T-cell (primary cell): ENCODE measurements at places on chromosomes 12 and 14. TPM values are rescaled to one million over a fixed set of nuclear protein-coding genes. Genes with fewer than 3 reads are reported as not detected.

DNA sequence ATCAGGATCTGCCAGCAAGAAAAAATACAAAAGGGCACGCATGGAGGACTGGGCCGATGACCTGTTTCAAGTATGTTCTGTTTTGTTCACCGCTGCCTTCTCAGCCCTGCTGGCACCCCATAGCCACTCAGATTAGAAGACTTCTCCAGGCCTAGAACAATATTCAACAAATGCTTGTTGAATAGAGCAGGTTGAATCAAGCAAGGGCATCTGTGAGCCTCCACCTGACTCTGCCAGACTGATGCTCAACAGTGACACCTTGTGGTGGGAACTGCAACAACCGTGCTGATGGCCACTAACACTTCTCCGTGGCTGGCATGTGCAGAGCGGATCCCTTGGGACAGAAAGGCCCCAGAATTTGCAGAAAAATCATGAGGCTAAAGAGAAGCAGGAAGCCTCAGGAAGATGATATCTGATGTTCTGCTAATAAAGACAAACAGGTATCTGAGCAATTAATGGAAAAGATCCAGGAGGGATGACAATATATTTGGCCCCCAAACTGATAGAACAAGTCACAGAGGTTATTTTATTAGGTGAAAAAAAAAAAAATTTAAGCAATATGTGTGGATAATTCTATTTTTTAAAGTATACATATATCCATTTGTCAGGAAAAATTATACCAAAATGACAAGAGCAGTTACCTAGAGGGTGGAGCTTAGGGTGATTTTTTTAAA is 114.3 kb downstream of the KSR2 start:
- no peak for DNase-seq

DNA sequence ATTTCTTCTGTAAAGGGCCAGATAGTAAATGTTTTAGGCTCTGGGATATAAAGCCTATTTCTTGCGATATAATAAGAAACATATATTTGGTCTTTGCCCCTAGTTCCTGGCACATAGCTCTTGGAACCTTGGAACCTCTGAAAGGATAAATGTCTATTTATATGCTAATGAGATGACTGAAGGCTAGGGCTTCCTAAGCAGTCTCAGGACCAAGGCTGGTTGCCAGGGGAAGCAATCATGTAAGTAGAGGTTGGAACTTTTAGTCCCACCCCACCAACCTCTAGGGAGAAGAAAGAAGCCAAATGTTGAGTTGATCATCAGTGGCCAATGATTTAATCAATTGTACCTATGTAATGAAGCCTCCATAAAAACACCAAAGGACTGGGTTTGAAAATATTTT is 26.6 kb upstream of the NFYB start:
- DNase-seq = no peak

DNA sequence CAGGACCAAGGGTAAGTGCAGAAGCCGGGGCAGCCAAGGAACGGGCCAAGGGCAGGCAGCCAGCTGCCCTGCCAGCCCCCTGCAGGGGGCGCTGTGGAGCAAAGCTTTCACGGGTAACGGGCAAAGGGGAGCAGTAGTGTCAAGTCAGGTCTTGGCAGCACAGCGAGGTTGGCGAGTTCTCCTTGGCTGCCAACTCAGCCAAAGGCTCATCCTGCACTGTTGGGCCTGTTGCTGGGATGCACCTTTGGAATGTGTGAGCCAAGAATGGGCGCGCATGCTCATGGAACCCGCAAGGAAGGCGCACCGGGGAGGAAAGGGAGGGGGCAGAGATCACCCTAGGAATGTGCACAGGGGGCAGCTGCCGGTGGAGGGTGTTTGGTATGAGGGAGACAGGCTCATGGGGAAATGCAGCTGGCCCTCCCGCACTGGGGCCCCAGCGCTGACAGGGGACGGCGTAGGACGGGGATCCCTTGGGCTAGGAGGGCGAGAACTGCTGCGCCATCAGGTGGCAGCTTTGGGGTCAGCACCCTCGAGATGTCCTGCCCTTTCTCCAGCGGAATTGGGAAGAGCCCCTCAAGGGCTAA is 138.0 kb downstream of the ASCL4 start:
- DNase-seq = peak; percentile 59

GRCh38 chr14:34368115-34368970 is 93.7 kb downstream of the SPTSSA start:
- DNase-seq = no peak

DNA sequence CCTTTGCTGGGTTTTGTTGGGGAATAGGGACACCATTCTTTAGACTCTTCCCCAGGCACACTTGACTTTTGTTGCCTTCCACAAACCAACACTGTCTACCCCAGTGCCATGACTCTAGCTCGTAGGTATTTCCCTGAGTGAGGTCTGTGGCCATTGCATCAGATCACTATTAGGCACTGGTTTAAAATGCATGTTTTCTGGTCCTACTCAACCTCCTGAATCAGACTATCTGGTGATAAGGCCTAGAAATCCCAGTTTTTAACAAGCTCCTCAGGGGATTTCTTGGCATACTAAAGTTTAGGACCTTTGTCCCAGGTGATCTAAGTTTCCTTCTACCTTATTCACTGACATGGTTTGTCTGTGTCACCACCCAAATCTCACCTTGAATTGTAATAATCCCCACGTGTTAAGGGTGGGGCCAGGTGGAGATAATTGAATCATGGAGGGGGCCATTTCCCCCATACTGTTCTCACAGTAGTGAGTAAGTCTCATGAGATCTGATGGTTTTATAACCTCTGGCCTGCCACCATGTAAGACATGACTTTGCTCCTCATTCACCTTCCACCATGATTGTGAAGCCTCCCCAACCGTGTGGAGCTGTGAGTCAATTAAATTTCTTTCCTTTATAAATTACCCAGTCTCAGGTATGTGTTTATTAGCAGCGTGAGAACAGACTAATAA is 87.8 kb upstream of the PSMC1 start:
- DNase-seq = no peak

DNA sequence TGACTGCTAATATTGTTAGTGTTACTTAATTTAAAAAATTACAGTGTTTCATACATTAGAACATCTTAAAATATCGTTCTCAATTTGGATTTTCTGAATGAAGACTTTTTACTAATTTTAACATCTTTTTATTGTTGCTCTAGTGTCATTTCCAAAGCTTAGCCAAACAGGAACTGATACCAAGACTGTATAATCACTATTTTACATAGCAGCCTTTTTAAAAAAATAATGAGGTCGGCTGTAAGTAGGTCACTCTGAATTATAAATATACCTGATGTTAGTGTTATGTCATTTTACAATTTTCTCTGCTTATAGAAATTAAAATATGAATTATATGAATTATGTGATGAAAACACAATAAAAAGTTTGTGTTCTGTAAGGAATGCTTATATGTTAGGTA is 321.5 kb downstream of the TMEM117 start:
- DNase-seq = no peak

GRCh38 chr12:122871851-122872780 is 23.8 kb downstream of the VPS37B start:
- peak; percentile 29 for DNase-seq

GRCh38 chr12:19052689-19053088 is 76.8 kb upstream of the PLEKHA5 start:
- no peak for DNase-seq

DNA sequence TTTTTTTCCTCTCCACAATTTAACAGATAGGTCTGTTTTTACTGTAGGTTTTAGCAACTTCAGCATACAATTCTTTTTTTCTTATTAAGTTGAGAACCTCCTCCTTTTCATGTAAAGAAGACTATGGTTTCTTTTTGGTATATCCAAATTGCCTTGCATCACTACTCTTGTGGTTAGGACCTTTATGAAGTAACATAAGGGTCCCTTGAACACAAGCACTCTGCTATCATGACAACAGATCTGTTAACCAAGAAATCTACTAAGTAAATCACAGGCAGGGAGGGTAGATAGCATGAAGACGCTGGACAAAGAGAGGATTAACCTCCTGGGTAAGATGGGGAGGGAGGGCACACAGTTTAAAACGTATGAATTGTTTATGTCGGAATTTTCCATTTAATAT is 380.6 kb downstream of the CCDC91 start:
- no peak for DNase-seq

GRCh38 chr12:113462117-113462774 is 9.4 kb downstream of the LHX5 start:
- DNase-seq = peak; percentile 46

- no peak for DNase-seq
Observed at GRCh38 chr14:24441904-24442239, 704 bp downstream of the SDR39U1 start.

DNA sequence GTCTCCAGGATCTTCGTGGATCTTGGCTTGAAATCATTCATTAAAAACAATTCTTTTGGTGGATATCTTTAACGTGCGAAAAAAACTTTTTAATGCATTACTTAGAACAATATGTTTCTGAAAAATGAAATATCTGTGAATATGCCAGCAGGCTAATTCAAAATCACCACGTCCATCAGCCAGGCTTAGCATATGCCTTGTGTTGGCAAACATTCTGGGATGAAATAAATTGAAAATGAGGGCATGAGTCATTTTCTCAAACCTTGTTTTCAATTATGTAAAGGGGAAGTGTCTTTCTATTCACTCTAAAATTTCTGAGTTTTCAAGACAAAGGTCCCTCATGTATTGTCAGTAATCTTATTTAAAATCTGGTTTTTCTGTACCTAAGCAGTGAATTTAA is 393.9 kb downstream of the PAWR start:
- no peak for DNase-seq

DNA sequence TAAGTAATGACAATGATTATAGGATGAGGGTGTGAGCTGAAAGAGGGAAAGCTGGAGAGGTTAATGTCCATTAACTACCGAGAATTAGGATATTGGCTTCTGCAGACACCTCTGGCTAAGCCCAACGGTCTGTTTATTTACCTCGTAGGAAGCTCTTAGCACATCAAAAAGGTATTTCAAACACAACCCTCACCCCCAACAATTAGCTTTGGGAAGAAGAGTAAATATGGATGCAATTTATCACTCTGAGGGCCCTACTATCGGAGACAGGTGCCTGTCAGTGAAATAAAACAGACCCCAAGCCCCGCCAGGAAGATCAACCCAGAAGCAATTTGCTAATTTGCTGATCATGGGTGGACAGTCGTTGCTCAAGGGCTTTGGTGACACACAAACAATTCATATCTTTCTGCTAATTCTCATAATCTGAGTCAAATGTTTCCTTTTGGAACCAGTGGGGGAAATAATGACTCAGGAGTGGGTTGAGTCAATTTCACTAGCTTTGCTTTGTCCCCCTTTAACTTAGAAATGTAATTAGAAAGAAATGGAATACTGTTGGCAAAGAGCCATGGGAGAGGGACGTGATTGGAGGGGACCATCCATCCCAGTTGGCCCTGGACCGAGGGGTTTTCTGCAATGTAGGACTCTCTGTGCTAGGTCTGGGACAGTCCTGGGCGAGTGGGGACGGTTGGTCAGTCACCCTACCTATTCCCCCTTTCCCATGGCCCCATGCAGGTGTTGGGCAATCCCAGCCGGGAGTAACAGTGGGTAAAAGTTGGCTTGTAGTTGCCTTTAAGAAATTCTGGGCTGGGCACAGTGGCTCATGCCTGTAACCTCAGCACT is 99.1 kb upstream of the MED13L start:
- DNase-seq = no peak

DNA sequence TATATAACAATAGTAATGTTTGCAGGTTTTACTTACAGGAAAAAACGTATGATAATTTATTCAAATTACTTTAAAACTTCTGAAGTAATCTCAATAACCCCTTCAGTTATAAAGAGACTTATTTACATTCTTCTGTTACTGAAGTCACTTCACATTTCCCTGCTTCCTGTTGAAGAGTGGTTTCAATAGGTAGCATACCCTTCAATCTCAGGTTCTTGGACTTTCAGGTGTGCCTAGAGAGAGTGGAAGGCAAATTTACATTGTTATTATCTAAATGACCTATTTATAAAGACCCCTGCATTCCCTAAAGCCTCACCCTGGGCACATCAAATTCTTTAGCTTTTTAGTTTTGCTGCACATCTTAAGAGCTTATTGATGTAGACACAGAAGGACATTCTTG is 137.6 kb upstream of the AEBP2 start:
- DNase-seq = no peak

- DNase-seq = no peak
Observed at GRCh38 chr12:58916921-58917511, 3.3 kb downstream of the LRIG3 start.

- DNase-seq = no peak
Observed at GRCh38 chr12:107331912-107332311, 238.6 kb upstream of the CRY1 start.

- DNase-seq = no peak
Observed at GRCh38 chr12:65494537-65494936, 216.1 kb downstream of the MSRB3 start.

- no peak for DNase-seq
Observed at GRCh38 chr14:100593751-100594624, 6.8 kb upstream of the BEGAIN start.

DNA sequence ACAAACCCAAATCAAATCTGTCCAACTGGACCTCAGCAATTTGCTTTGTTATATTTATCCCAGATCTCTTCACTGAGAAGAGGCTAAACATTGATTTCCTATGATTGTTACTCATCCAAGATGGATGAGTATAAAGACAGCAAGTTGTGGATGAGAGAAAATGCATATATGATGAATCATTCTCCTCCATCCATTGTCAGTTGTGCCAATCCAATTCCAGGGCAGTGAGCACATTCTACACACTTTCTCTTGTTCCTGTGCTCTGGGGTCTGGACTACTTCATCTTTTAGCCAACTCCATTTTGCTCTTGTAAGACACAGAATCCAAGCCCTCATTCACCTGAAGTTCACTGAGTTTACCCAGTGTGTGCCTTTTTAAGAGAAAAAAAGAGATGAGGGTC is 105.7 kb downstream of the GCH1 start:
- no peak for DNase-seq

GRCh38 chr14:60220084-60220483 is 28.9 kb upstream of the PPM1A start:
- DNase-seq = no peak

DNA sequence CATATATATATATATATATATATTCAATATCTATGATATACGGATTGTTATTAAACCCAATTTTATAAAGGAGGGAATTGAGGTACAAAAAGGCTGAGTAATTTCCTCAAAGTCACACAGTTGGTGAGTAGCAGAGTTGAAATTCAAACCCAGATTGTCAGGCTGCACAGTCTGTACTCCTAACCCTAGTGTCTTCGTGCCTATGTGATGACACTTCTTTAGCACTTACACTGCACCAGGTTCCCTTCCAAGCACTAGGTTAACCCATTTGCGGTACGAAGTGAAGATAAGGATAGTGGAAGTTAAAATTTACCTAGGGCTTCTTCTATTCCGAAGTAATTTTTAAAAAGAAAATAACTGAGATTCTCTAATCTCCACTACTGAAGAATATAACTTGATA is 125.1 kb upstream of the TSPAN8 start:
- DNase-seq = no peak

GRCh38 chr12:34287986-34288962 is 266.0 kb downstream of the ALG10 start:
- no peak for DNase-seq

IFNG-AS1 gene
- 1.2 TPM for total RNA-seq

HOXC4 gene
- 1.4 TPM for total RNA-seq

FNTB gene
- 14.2 TPM for total RNA-seq

NEUROD4 gene
- not detected for total RNA-seq

NACA gene
- total RNA-seq = 1,192 TPM

CORO1C gene
- total RNA-seq = 11.4 TPM

SYT1 gene
- total RNA-seq = not detected

KRT85 gene
- total RNA-seq = not detected

PIANP gene
- total RNA-seq = 2.4 TPM

CLEC1A gene
- not detected for total RNA-seq

PGAM5 gene
- total RNA-seq = 21.3 TPM

KLRD1 gene
- total RNA-seq = 21.2 TPM

TSHR gene
- 0.86 TPM for total RNA-seq

KRT4 gene
- total RNA-seq = not detected

FITM1 gene
- total RNA-seq = 2.5 TPM

BIN2 gene
- total RNA-seq = 196 TPM

CISTR gene
- not detected for total RNA-seq
